ENCODE measurements at places on chromosomes 7 and 10. TPM values are rescaled to one million over a fixed set of nuclear protein-coding genes. Genes with fewer than 3 reads are reported as not detected.

CALHM3 gene
- total RNA-seq: not detected

- DNase-seq: peak; percentile 83
- H3K4me1 ChIP-seq: peaks cover 9% of the 10 kb centered on the region
- peaks cover 35% of the 10 kb centered on the region for H3K27me3 ChIP-seq
- H3K27ac ChIP-seq: no peak overlapping the region
- no peaks in the 10 kb centered on the region for H3K36me3 ChIP-seq
These were observed 519 bp downstream of the ITGB8 start for GRCh38 chr7:20330928-20331909.

DNA sequence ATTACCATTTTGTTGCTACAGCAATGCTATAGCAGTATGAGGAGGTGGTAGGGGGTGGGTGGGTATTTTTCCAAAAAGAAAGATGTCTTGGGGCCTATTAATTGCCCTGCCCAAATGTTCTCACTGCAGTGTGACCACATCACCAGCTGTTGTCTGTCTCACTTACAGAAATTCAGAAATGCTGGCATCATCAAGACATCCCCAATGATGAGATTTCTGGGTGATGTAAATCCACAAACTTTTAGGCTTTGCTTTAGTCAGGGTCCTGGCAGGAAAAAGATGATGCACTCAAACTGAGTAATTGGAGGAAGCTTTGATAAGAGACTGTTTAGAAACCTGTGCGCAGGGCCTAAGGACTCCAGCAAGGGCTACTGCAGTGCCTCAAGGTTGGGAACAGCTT lies 56.2 kb upstream of the OPN4 start:
- H3K4me3 ChIP-seq: no peak overlapping the region
- no peaks in the 10 kb centered on the region for H3K36me3 ChIP-seq
- no peak for DNase-seq
- H3K27me3 ChIP-seq: no peaks in the 10 kb centered on the region
- peaks cover 7% of the 10 kb centered on the region for H3K4me1 ChIP-seq

- no peaks in the 10 kb centered on the region for H3K36me3 ChIP-seq
- no peaks in the 10 kb centered on the region for H3K27me3 ChIP-seq
- H3K4me1 ChIP-seq: peaks cover 11% of the 10 kb centered on the region
- no peak overlapping the region for H3K27ac ChIP-seq
- no peak overlapping the region for H3K4me3 ChIP-seq
These were observed 47.7 kb downstream of the CLEC2L start for GRCh38 chr7:139571190-139571589.

GRCh38 chr10:78381107-78381506 lies 347.4 kb downstream of the RPS24 start:
- H3K27ac ChIP-seq: no peak overlapping the region
- no peaks in the 10 kb centered on the region for H3K4me1 ChIP-seq
- no peaks in the 10 kb centered on the region for H3K27me3 ChIP-seq
- no peaks in the 10 kb centered on the region for H3K36me3 ChIP-seq
- DNase-seq: peak; percentile 72

All from GM23338 (cell line).